Urinary bladder (tissue), 4 donors: ENCODE measurements at places on chromosomes 2 and 18. TPM values are rescaled to one million over a fixed set of nuclear protein-coding genes. Genes with fewer than 3 reads are reported as not detected.

DNA sequence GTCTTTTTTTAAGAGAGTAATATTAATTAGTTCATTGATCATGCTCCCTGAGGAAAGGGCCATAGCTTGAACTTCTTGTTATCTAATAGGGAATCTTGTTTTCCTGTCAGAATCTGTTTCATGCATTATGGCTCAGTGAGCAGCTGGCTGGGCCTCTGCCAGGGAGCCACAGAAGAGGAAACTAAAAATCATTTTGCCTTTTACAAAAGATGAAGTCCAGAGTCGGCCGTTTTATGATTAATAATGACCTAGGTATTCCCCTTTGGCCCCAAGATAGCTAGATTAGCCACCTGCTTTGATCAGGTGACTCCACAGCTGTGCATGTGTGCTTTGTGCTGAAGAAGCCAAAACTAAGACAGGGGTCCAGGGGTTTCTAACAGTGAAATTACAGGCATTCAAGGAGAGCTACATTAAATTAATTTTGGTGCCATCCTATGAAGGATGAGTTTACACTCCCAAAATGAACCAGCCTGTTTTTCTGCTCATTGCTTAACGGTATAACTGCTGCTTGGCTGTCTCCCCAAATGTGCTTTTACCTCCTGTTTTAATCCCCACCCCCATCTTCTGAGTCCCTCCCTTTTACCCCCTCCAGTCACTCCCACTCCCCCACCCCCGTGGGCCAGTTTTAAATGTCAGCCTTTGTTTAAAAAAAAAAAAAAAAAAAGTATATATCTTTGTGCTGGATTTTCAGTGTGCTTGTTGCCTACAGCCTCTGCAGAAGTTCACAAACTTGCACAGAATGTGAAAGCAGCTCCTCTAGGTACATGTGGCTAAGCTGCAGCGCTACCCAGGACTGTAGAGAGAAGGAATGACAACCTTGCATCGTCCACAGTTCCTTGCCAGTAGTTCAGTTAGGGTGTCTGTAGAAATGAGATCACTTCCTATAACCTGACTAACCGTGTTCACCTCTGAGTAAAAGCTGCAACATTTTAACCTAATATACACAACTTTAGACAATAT, 93.1 kb downstream of the CABLES1 start:
- no peak for DNase-seq

- no peak for DNase-seq
Measured at GRCh38 chr18:23521907-23522306, 18.6 kb downstream of the RMC1 start.

DNA sequence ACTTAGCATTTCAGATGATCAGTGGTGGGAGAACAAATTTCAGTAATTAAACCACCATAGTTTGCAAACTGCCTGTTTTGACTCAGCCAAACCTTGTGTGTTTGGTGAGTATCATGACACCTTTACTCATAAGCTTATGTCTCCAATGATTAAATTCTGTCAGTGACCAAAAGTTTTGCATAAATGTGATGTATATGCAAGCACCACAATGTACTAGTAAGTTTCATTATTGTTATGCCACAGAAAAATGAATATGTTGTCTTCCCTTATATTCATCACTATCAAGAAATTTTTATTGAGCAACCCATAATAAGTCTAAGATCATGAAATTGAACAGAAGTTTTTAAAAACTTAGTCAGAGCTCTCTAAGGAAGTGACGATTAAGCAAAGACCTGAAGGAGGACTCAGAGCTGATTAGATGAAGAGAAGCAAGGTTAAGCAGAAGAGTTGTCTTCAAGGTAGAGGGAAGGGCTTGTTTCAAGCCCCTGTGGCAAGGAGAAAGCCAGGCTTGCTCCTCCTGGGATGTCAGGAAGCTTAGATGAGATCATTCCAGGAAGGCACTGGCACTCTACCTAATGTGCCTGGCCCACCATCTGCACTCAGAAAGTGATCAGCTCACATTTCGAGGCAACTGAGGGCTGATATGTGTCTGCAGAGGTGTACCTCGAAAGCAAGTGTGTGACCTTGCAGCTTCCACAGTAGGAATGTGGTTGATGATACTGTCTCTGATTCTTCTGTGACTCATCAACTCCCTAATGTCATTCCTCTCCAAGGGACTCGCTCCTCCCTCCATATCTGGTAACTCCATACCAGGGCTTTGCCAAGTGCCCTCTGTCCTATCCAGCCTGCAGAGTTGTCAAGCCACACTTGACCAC, 54.7 kb downstream of the KCTD18 start:
- no peak for DNase-seq

ACMSD gene
- total RNA-seq, result not detected

NDC80 gene
- 33.0 TPM for total RNA-seq
